ENCODE measurements at places on chromosomes 3 and 15. TPM values are rescaled to one million over a fixed set of nuclear protein-coding genes. Genes with fewer than 3 reads are reported as not detected.

Gene GASK1A
- total RNA-seq, result 0.52 TPM

Gene RASGRF1
- not detected for total RNA-seq

Gene ISY1
- total RNA-seq, result 20.3 TPM

Gene ZPLD1
- 0.09 TPM for total RNA-seq

Gene TGM5
- total RNA-seq, result not detected

Gene DLEC1
- total RNA-seq, result not detected

Gene CCR8
- not detected for total RNA-seq

Gene CYP1A1
- total RNA-seq, result 0.71 TPM

Gene OR5K3
- total RNA-seq, result not detected

Gene NUP210
- total RNA-seq, result 2.4 TPM

Gene CATSPER2
- total RNA-seq, result 1.0 TPM

Gene PLA2G4F
- 1.0 TPM for total RNA-seq

Gene MEX3B
- 1.4 TPM for total RNA-seq

All from gastrocnemius medialis (tissue), 4 donors.